ENCODE measurements at places on chromosomes 2 and 18. TPM values are rescaled to one million over a fixed set of nuclear protein-coding genes. Genes with fewer than 3 reads are reported as not detected.
A peak's percentile ranks its signal among the peaks of the same experiment; 100 is the strongest.

DNA sequence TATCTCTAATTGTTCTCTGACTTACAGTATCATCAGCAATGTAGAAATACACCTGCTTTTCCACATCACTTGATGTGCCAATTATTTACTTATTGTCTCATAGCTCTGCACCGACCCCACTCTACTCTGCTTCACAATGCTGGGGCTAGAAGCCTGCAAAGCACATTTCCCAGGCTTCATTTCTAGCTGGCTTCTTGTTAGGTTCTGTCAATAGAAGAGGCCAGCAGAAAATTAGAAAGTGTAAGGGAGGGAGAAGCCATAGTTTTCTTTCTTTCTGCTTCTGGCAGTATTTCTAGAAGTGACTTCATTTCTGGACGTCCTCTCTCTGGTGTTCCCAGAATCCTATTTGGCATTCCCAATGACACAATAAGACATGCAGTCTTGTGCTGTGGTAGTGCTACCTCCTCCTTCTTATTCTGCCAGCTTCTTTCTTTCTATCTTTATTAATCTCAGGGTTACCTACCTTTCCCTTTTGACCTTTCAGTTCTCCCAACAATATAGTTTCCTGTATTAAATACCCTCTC lies 12.5 kb upstream of the TANC1 start:
- DNase-seq, result no peak

C1QL2 gene
- not detected for total RNA-seq

- DNase-seq, result no peak
Observed at GRCh38 chr2:223688094-223688835, 86.1 kb upstream of the SCG2 start.

DNA sequence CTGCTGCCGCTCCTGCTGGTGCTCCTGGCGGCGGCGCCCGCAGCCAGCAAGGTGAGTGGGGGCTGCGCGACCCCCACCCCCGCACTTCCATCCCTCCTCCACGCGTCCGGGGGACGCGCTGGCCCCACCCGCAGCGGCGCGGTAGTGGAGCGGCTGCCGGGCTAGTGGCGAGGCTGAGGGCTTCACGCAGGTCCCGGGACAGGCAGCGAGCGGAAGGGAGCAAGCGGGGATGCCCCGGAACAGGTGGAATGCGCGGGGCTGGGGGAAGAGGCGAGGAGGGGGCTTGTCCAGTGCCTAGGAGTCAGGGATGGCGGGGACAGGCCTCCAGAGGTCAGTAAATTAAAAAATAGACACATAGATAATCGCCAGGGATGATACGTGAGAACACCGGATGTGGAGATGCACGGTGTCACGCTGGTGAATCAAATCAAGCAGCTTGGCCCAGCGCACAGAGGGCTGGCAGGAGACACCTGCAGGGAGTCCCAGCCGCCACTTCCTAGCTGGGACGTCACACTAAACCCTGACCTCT lies 403 bp downstream of the COL4A3 start:
- no peak for DNase-seq

GRCh38 chr2:104504331-104505073 lies 349.4 kb upstream of the POU3F3 start:
- no peak for DNase-seq

GRCh38 chr18:1090758-1091157 lies 186.1 kb downstream of the ADCYAP1 start:
- no peak for DNase-seq

DNA sequence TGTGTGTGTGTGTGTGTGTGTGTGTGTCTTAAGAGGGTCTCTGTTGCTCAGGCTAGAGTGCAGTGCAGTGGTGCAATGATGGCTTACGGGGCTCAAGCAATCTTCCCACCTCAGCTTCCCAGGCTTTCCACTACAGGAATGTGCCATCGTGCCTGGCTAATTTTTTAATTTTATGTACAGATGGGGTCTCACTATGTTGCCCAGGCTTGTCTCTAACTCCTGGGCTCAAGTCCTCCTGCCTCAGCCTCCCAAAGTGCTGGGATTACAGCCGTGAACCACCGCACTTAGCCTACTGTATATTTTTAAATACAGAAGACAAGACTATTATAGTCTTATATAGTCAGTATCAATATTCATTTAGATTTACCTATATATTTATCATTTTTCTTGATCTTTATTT lies 220.1 kb upstream of the STON1 start:
- DNase-seq, result no peak

FBXO15 gene
- 0.51 TPM for total RNA-seq

LRRC30 gene
- not detected for total RNA-seq

GRCh38 chr2:162318328-162319180 lies at the start of gene IFIH1:
IFIH1 (minus strand) TSS chr2:162318684; CDS start chr2:162318307, 377 bp downstream.
- DNase-seq, result peak; percentile 90

DYNC2LI1 gene
- 20.9 TPM for total RNA-seq

DNA sequence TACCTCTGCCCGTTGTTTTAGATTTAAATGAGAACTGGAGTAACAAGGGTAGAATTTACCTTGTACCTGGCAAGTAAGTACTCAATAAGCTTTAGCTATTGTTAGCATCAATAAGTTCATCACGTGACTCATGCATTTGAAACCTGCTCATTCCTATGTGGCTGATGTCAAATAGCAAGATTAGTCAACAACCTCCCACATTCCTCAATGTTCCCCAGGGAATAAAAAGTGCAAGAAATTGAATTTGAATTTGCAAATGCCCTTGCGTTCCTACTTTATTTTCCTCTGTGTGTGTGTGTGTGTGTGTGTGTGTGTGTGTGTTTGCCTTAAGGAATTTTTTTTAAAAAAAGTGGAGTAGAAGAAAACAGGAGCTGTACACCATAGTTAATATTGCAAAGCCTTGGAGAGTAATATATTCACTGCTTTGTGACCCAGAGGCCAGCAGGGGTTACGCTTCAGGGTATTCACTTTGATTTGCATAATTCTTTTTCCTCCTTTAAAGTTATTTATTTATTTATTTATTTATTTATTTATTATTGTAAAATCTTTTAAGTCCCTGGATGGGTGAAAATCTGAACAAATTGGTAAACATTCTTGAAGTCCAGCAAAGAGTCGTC lies 43.9 kb upstream of the DNAH7 start:
- DNase-seq, result peak; percentile 95

DNA sequence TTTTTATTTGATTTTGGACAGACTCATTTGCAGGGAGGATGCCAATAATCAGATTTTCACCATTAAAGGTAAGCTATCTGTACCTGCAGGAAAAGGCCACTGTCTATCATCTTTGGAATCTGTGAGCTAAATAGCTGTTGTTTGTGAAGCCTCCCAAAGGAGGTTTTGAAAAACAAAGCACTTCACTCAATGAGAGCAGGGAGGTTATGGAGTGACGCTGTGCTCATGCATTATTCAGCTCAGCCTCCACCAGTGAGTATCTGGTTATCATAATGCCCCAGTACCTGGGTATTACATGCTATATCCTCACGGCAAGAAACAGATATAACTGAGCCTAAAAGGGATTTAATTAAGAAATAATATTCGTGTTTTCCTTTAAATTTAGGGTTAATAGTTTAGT lies 189.6 kb upstream of the PIK3C3 start:
- no peak for DNase-seq

GRCh38 chr18:76339246-76339620 lies 155.8 kb downstream of the ZNF516 start:
- DNase-seq, result no peak

DNA sequence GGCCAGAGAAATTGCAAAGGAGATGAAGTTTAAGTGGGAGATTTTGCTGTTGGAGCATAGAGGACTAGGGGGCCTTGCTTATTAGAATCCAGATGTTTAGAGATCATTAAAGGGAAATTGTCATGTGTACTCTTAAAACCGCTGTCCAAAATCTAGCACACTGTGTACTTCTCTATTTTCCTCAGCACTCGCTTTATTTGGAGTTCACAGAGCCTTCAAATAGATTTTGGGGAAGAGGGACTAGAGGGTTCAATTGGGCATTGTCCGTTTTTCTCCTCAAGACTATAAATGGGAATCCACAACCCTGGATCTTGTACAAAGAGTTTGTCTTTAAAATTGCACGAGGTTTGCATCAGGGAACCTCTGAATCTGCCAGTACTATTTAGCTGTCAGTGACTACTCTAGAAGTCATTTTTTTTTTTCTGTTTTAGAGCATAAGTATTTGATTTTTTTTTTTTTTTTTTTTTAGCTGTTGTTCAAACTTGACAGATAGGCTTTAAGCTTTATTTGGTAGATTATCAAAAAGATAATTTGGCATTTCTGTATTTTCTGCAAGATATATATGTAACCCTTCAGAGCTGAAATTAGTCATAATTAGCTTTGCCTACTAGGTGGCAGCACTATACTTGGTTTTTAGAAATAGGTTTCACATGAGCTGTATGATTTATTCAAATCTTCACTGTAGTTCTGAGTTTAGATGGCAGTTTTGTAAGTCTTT lies 14.2 kb downstream of the PMS1 start:
- peak; percentile 75 for DNase-seq

ATOH8 gene
- 129 TPM for total RNA-seq

- no peak for DNase-seq
Observed at GRCh38 chr2:226835420-226835795, 446 bp upstream of the RHBDD1 start.

GRCh38 chr18:78407466-78407844 lies 572.2 kb upstream of the SALL3 start:
- DNase-seq, result no peak

DNA sequence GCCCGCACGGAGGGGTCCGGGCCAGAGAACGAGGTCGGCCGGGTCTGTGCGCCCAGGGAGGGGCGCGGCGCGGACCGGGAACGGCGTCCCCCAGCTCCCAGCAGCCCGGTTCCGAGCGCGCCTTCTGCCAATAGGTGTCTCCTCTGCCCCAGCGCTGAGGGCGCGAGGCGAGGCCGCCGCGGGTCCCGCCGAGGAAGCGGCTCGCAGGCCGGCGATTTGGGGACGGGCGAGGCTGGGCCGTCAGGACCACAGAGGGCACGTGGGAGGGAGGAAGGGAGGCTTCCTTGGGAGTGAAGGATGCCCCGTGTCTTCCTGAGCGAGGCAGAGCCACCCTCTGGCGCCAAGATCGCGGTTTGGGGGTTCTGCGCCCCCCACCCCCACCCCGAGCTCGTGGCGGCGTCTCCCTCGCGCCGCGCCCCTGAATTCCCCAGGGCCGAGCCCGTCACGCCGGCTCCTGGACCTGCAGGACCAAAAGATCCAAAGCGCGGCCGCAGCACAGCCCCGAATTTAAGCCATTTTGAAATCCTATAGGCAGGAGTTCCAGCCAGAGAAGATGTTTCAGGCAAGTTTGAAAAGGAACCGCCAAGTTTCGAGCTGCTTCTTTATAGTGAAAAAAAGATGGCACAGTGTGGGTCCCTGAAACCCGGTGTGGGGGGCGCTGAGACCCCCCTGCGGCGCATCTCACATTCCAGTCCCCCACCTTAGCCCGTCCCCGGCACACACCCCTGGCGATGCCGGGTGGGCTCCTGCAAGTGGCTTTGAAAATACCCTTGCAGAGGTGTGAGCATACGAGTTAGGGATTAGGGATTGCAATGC lies 909 bp downstream of the NFATC1 start:
- peak; percentile 24 for DNase-seq

DNA sequence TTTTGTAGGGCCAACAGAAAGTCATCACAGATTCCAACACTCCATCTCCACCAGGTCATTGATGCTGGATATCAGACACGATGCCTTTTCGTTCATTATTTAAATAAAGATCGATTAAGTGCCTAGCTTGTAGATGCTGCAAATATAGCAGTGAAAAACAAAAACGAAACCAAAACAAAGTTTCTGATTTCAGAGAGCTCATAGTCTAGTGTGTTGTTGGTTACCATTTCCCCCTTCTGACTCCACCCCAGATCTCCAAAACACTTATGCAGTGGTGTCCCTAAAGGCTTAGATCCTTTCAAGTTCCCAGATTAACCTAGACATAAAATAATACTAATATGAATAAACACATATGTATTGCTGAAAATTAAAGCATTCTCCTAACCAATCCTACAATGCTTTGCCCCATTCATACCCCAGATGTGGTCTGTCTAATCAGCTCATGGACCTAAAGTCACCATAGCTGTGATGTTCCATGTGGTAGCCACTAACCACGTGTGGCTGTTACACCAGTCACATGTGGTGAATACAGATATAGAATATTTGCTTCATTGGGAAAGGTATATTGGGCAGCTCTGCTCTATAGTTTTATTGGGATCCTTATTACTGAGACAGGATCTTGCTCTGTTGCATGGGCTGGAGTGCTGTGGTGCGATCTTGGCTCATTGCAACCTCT lies 787.2 kb downstream of the TDRD15 start:
- DNase-seq, result no peak

GRCh38 chr18:75530118-75530517 lies 102.6 kb upstream of the SMIM21 start:
- no peak for DNase-seq

- no peak for DNase-seq
Observed at GRCh38 chr2:36819095-36819711, 122.7 kb downstream of the VIT start.

GRCh38 chr2:109377976-109378375 lies 235.8 kb downstream of the SEPTIN10 start:
- DNase-seq, result no peak

- no peak for DNase-seq
Observed at GRCh38 chr2:239881561-239882320, 143.4 kb downstream of the NDUFA10 start.

NEU2 gene
- not detected for total RNA-seq

- no peak for DNase-seq
Observed at GRCh38 chr2:169393068-169393590, 30.8 kb upstream of the LRP2 start.

GRCh38 chr2:216083464-216084281 lies 2.0 kb downstream of the TMEM169 start:
- DNase-seq, result peak; percentile 99

- DNase-seq, result peak; percentile 9
Observed at GRCh38 chr2:172613615-172614231, 57.8 kb downstream of the PDK1 start.

ERICH2 gene
- not detected for total RNA-seq

DNA sequence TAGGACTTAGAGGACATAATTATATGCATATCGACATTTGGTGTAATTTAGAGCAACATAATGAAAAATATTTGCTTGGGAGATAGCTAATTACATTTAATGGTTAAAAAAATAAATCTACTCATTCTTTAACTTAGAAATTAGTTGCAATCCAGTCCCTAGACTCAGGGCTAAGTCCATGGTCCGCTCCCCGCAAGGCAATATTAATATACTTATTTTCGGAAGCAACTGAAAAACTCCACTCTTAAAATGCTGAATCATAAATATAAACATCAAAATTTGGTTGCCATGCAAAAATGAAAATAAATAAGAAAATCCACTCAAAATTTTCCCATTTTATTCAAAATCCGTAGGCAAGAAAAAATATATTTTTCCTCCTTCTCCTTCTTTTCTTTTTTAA lies 99.7 kb upstream of the CD302 start:
- no peak for DNase-seq

DNA sequence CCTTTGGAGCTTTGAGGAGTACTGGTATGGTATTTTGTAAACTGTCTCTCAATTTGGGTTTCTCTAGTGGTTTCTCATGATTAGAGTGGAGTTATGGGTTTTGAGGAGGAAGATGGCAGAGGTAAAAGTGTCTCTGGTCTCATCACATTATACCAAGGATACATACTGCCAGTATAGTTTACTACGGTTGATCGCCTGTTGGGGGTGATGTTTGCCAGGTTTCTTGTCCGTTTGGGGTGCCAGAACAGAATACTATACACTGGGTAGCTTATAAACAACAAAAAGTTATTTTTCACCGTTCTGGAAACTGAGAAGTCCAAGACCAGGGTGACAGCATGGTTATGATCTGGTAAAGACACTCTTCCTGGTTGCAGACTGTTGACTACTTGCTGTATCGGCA lies 293.7 kb downstream of the NYAP2 start:
- DNase-seq, result no peak

ITGAV gene
- total RNA-seq, result 104 TPM

- DNase-seq, result no peak
Observed at GRCh38 chr2:67165523-67165990, 231.6 kb upstream of the ETAA1 start.

GRCh38 chr18:10162340-10162739 lies 248.5 kb downstream of the VAPA start:
- DNase-seq, result no peak

Data from LHCN-M2 (cell line).